Motor neuron (in vitro differentiated cells): ENCODE measurements at places on chromosomes 4 and X. TPM values are rescaled to one million over a fixed set of nuclear protein-coding genes. Genes with fewer than 3 reads are reported as not detected.

NAA11 gene
- total RNA-seq: 0.54 TPM in 1 of 2 replicates, not detected in the other

GABRA4 gene
- 0.04 and 0.05 TPM in 2 replicates for total RNA-seq

KIT gene
- 0.15 and 0.59 TPM in 2 replicates for total RNA-seq

RPS6KA3 gene
- 38.7 and 44.0 TPM in 2 replicates for total RNA-seq

DNA sequence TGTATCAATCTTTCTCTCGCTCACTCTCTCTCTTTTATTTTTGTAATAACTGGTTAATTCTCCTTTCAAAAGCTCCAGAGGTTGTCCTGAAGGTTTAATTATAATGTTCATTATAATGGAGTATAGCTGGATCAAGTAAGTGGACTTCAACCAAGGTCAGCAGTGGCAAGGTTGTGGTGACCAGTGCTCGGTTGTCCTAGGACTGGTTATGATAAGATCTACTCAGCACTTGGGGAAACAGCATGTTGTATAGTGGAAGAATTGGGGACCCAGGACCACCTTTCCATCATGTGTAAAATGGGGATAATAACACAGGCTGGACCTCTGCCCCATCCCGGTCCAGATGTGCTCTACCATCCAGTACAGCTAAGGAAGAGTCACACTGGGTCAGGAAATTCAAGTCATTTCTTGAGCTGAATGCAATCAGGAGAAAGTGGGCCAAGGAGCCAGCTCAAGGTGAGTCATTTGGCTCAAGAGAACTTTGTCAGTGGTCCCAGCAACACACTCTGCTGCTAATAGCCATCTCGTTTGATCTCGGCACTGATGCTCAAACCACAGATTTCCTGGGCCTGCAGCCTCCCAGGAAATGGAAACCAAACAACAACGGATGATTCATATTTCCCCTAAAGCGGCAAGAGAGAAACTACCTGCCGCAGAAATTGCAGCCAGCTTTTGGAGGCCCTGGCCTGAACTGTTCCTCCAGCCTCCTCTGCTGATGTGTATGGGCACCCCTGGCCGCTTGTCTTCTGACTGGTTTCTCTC is 123.6 kb upstream of the RBPJ start:
- no peak for ATAC-seq

DNA sequence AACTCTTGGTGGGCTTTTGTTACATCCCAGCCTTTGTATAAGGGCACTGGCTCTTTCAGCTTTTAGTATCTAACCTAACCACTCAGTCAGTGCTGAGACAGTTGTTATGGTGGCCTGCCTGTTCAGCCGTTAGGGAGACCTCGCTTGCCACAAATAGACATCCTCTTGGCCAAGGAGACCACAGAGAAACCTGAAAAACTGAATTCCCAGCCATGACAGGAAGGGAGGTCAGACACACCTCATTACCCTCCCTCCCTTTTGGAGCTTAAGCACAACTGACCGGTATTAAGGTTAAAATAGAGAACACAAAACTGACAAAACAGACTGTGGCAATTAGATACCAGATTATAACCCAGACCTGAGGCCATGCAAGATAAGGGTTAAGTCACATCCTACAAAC is 1639.3 kb downstream of the RPA4 start:
- no peak for ATAC-seq

- no peak for ATAC-seq
Measured at GRCh38 chr4:3205995-3206394, 43.0 kb upstream of the MSANTD1 start.

DNA sequence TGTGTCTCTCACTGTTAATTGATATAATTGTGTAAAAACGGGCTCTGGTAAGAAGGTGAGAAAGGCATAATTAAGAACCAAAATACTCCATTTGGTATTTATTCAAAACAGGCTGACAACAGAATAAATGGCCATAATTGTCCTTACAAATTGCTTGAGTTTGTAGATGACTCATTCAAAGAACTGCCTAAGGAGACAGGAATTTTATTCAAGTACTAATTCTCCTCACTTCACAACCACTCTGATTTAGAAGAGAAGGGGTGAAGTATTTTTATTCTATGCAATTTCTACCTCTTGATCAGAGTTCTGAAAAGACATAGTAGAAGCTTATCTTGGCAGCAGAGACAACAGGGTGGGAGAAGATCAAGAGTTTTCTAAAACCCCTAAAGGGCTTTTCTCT is 43.1 kb downstream of the ATP11C start:
- ATAC-seq: no peak
